Testis (tissue), 5 donors: ENCODE measurements at places on chromosomes 5 and 9. TPM values are rescaled to one million over a fixed set of nuclear protein-coding genes. Genes with fewer than 3 reads are reported as not detected.

GRCh38 chr9:125397736-125398135, 136.1 kb downstream of the GAPVD1 start:
- DNase-seq: no peak

DNA sequence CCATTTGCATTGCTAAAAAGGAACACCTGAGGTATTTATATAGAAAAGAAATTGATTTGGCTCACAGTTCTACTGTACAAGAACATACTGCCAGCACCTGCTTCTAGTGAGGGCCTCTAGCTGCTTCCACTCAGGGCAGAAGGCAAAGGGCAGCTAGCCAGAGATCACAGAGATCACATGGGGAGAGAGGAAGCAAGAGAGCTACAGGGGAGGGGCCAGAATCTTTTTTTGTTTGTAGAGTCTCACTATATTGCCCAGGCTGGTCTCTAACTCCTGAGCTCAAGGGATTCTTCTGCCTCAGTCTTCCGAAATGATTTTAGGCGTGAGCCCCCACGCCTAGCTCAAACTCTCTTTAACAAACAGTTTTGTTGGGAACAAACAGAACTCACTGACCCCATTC, 6.1 kb downstream of the SLCO4C1 start:
- no peak for DNase-seq

DNA sequence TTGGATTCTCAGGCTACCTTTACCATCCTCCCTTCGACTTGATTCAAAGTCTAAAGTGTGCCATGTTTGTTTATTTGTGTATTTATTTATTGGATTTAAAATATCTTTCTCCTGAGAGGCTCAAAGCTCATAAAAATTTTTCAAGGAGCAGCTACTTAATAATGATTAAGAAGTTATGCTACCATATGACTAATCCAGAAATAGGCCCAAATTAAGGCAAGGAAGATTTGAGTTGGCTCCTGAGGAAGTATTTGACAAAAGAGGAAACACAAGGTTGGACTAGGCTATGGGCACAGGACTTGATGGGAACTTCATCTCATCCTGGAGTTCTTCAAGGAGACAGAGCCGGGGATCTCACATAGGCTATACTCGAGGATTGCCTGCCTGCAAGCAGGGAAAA, 22.4 kb upstream of the PPP2CA start:
- DNase-seq: no peak

The PHF24 gene
- 44.8 TPM for polyA plus RNA-seq

DNA sequence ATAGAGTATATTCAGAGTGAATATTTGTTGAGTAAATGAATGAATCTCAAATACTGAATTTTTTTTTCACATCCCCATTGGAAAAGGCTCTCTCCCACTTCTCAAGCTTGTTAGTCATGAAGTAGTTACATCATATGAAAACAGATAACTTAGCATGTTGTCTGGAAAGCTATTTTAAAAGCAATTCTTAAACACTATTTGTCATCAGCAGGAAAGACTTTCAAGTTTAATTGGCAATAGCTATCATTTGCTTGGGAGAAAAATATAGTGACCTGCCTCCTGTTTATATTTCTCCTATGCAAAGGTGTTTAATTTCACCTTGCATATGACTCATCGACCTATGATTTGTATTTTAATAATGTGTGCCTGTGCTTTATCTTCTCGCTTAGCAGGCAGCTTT, 499.8 kb upstream of the GRIA1 start:
- DNase-seq: no peak

DNA sequence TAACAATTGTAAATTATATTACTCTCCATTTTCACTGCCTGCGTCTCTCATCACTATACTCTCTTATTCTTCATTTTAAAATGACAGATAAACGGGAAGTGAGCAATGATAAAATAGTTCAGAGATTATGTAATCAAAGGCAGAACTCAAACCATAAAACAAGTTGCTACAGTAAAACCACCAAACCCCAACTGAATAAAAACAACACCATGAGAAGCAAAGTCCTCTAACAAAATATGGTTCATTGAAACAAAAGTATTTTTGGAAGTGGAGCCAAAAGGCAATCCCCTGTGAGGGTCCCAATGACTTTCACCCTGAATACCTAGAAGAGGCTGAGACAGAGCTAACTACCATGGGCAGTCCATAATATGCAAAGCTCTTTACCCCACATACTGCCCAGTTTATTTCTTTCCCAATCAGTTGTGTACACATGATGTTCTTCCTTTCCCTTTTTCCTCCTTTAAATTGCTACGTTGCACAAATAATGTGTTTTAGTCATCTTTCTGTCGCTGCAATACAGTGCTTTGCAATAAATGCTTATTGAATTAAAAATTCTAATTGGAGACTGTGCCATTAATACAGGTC, 64.0 kb upstream of the PTGER4 start:
- DNase-seq: no peak

GRCh38 chr5:83653669-83654068, 67.0 kb downstream of the HAPLN1 start:
- peak; percentile 35 for DNase-seq

DNA sequence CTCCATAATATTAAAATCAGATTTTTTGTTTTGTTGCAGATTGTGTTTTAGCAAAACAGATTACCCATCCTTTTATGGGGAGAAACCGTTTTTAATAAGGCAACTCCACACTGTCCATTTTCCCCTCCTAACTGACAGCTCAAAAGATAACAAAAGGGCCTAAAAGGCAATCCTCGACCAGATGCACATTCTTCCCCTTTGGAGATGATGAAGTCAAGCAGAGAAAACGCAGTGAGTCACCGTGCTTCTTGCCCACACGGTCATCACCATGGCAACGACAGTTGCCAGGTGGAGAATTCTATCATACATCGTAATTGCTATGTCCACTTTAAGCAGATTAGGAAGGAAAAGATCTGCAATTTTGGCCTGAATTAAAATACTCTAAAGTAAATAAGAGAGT, 96.4 kb downstream of the DIRAS2 start:
- no peak for DNase-seq

DNA sequence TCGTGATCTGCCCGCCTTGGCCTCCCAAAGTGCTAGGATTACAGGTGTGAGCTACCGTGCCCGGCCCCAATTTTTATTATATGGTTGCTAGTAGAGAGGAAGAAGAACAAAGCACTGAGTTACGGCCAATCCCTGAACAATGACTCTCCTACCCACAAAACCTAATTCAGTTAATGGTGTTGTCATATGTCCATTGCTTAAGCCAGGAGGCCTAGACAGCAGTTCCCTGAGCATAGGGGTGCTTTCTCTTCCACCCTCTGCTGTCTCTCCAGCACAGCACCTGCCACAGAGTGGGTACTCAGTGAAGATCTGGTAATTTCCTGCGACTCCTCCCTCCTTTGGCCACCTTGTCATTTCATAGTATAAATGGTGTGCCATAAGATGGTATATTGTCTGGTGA, 21.4 kb upstream of the LTC4S start:
- no peak for DNase-seq

The TMEM171 gene
- polyA plus RNA-seq: 1.1 TPM

DNA sequence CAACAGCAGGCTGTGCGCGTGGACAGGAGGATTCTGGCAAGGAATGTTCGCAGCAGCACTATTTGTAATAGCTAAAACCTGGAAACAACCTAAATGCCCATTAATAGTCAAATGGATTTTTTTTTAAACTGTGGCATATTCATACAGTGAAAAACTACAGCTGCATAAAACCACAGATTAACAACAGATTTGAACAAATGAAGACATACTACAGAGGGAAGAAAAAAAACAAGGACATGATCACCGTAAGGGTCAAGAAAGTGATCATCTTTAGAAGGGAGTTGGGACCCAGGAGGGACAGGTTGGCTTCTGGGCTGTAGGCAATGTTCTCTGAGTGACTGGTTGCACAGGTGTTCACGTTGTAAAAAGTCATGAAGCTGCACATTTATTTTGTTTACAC, 1.2 kb upstream of the TMOD1 start:
- no peak for DNase-seq

The STPG3 gene
- 58.9 TPM for polyA plus RNA-seq

DNA sequence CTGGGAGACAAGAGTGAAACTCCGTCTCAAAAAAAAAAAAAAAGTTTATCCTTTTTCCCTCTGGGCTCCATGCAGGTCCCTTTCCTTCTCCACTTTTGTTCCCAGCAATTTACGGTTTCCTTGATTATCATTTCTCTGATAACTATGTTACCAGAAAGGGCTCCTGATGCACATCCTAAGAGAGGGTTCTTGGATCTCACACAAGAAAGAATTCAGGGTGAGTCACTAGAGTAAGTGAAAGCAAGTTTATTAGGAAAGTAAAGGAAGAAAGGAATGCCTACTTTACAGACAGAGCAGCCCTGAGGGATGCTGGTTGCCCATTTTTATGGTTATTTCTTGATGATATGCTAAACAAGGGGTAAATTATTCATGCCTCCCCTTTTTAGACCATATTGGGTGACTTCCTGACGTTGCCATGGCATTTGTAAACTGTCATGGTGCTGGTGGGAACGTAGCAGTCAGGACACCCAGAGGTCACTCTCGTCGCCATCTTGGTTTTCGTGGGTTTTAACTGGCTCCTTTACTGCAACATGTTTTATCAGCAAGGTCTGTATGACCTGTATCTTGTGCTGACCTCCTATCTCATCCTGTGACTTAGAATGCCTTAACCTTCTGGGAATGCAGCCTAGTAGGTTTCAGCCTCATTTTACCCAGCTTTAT, 13.5 kb upstream of the MELK start:
- no peak for DNase-seq

The DAB2IP gene
- 57.7 TPM for polyA plus RNA-seq

GRCh38 chr9:129487658-129488483, 133.0 kb downstream of the C9orf50 start:
- DNase-seq: peak; percentile 70

DNA sequence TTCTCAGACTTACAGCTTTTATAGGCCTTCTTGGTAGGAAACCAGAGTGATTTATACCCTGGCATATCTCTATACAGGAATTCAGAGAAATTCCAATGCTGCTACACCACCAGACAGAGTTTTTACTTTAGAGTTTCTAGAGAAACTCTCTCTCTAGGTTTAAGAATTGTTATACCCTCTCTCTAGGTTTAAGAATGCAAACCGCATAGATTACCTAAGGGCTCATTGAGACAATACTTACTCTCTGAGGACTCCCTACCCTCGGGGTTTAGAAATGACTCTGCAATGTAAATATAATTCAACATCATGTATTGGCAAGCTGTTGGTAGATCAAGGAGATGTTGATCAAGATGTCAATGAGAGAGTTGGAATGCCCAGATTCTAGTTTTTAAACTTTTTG, 15.3 kb upstream of the ELAVL2 start:
- no peak for DNase-seq

GRCh38 chr5:161077936-161078545, 226.0 kb upstream of the ATP10B start:
- no peak for DNase-seq

The SEMA4D gene
- polyA plus RNA-seq: 26.2 TPM

DNA sequence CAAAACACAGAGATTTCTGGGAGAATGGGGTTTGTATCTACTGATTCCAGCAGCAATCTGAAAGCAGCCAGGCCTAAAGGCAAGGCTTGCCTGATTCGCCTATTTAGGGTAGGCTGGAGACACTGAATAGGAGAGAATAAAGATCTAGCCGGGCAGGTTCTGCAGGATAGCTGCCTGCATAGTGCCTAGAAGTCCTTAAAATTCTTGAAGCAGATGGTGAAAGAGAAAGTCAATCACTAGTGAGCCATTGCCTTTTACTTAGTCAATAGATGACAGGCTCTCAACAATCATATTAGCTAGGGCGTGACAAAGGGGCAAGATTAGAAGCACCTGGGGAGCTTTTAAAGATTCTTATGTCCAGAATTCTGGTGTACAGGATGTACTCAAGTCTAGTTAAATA, 522.7 kb downstream of the HTR1A start:
- no peak for DNase-seq

The MED10 gene
- 43.6 TPM for polyA plus RNA-seq

- DNase-seq: no peak
Observed at GRCh38 chr5:69049796-69050195, 44.0 kb upstream of the SLC30A5 start.

- DNase-seq: peak; percentile 50
Observed at GRCh38 chr5:2017540-2018389, 135.0 kb upstream of the IRX4 start.

- DNase-seq: no peak
Observed at GRCh38 chr5:14366763-14367162, 214.8 kb upstream of the OTULINL start.

The ARHGEF37 gene
- 12.9 TPM for polyA plus RNA-seq

DNA sequence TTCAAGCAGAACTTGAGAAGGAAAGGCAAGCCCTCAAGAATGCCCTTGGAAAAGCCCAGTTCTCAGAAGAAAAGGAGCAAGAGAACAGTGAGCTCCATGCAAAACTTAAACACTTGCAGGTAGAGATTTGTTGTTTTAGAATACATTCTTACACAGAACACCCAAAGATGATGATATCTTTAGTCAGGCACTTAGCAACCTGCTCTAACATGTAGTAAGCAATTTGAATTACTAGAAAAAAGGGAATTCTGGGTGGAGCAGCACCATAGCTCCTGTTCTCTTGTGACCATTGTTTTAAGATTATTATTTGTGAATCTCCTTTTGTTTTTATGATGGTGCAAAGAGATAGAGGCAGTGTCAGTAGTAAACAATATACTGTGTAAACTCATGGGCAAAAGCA, 63.1 kb downstream of the RAB14 start:
- no peak for DNase-seq

DNA sequence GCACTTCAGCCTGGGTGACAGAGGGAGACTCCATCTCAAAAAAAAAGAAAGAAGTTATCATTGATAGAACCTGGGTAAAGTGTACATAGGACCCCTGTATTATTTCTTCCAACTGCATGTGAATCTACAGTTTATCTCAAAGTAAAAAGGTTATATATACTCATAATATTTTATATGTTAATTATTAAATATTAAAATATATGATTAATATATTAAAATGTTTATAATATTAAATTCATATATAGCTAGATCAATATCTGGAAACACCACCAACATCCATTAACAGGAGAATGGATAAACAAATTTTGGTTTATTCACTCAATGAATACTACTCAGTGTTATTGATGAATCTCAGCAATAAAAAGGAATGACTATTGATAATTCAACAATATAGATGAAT, 19.7 kb downstream of the C5orf15 start:
- no peak for DNase-seq

DNA sequence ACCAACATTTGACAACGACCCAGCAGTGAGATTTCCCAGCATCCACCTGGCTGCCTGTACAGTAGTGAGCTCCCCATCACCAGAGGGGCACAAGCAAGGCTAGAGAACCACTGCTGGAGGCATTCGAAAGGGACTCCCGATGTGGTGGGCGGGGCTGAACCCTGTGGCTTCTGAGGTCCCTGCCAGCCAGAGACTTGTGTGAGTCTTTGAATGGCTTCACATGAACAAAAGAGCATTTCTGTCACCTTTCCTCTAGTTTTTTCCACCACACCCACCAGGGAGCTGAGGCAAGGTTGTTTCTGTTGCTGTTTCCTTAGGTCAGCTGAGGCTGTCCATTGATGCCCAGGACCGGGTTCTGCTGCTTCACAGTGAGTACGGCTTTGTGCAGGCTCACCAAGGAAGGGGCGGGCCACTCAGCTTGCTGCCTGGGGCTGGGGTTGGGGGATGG, 15.7 kb downstream of the RGS3 start:
- DNase-seq: no peak

DNA sequence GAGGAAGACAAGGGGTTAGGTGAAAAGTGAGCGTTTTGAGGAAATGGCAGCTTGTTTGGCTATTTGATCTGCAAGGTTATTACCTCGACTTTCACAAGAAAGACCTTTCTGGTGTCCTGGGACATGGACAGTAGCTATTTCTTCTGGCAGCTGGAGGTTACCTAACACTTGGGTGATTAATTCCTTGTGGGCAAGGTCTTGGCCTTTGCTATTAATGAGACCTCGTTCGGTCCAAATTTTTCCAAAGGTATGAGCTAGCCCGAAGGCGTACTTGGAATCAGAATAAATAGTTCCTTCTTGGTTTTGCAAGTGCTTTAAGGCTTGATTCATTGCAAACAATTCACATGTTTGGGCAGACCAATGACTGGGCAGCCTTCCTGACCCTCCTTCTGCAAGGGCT, 4.9 kb downstream of the GTF3C5 start:
- DNase-seq: no peak
